ENCODE measurements at places on chromosomes 5 and 9.

DNA sequence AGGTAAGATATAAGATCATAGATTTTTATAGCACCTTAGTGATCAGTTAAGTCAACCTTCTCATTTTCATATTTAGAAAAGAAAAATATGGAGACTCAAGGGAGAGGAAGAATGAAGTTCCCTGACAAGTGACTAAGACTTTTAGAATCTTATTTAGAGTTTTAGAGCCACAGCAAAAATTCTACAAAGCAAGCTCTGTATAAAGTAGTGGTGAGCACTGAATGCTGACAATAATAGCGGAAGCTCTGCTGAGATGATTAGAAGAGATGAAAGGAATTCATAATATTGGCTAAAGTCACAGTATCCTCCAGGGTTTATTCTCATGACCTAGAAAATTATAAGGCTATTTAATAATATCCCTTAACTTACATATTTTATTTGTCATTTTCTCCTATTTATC is 316.0 kb downstream of the PDE4D start:
- DNase-seq = no peak

GRCh38 chr5:59126708-59127573 is 544.1 kb downstream of the RAB3C start:
- DNase-seq = no peak

DNA sequence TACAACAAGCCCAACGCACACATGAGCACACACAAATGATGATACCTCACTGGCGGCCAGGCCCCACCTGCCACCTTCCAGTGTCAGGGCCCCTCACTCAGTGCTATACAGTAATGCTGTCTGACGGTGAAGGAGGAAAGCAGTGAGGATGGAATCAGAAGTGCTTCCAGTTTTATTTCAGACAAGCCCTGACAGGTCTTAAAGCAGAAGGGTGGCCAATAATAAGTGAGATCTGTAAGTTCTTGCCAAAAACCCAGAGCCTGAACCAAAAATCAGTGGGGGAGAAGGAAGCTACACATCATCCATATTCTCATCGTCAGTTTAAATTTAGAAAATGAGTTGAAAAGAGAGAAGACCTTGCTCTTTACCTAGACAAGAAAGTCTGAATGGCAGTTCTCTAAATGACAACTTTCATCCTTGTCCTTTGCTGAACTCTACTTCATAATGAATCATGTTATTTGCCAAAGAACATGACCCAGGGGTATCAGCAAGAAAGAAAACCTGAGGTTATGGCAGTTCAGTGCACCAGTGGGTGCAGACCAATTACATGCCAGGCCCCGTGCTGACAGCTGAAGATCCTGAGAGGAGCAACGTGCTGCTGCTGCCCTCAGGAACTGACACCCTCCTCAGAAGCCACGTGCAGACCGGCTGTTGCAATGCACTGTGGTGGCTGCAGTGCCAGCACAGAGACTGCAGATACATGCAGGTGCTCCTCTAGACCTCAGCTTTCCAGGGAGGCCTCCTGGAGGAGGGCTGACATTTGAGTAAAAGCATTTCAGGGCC is 118.7 kb downstream of the DROSHA start:
- DNase-seq = no peak

DNA sequence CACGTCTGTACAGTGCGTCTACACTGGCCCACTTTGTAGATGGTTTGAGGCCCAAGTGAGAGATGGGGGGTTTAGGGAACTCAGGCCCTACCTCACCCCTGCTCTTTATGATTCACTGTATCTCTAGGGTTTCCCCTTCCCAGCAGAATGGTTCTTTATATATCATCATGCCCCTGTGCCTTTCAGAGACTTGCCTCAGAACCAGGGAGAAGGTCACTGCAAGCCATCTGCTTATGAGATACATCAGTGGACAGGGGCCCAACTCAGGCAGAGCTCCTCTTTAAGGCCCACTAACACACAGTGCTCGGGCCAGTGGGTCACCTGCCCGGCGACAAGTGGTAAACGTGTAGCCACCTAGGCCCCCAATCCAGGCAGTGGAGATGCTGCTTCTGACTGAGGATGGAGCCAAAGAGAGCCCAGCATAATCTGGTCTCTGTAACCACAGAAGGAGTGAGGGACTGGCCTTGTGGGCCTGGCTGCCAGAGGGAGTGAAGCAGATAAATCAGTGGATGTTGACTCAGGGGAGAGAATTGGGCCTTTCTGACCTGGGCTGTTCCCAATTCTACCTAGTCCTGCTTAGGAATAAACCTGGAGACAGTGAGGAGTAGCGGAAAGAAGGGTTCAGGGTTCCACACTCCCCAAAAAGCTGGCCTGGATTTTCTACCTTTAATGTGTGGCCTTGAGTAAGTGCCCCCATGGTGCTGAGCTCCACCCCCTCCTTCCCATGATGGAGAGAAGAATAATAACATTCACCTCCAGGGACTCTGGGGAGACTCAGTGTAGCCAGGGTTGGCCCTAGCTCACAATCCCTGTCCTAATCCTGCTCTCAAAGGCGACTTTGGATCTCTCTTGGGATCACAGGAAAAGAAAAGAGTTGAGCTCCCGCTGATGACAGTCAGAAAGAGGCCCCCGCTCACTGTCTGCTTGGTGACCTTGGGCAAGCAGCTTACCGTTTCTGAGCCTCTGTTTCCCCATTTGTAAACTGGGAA is 2.8 kb upstream of the DUSP1 start:
- no peak for DNase-seq

GRCh38 chr5:18496041-18496440 is 861.8 kb downstream of the TAF11L14 start:
- no peak for DNase-seq

DNA sequence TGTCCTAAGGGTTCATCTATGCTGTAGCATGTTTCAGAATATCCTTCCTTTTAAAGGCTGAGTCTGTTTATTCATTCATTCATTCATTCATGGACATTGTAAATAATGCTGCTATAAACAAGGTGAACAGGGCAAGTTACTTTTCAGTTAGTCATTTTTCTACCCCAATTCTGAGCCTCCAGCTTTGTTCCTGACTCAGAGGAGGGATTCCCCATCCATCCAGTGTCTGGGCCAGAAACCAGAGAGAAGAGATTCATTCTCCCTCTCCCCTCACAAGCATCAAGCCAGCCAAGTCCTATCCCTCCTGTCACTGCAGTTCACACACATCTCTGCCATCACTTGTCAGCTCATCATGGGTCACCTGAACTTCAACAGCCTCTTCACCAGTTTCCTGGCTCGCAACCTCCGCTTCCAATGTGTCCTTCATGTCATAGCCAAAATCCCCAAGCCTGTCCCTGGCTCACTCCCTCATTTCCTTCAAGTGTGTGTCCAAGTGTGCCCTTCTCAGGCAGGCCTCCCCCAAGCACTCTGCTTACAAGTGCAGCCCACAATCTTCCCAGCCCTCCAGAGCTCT is 203.0 kb downstream of the TTLL11 start:
- no peak for DNase-seq

GRCh38 chr5:172163346-172163745 is 24.7 kb downstream of the STK10 start:
- no peak for DNase-seq

DNA sequence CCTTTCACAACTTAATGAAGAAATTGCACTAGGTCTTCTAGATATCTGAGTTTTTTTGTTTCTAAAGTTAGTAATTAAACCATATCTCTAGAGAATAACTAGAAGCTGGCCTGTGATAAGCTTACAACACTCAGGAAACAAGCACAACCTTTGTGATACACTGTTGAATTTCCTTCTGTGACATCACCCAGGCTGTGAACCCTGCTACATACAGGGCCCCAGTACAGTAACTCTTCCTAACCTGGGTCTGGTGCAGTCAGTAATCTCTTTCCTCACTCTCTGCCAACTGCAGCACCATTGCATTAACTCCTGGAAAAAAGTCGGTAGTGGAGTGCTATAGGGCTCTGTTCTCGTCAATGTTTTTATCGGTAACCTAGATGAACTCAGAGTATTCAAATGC is 10.6 kb upstream of the IGFBPL1 start:
- no peak for DNase-seq

- no peak for DNase-seq
Observed at GRCh38 chr5:119049824-119050449, 20.9 kb upstream of the DMXL1 start.

GRCh38 chr9:25212361-25212760 is 465.9 kb downstream of the TUSC1 start:
- no peak for DNase-seq

- DNase-seq = no peak
Observed at GRCh38 chr5:132658381-132659302, 669 bp downstream of the IL13 start.

DNA sequence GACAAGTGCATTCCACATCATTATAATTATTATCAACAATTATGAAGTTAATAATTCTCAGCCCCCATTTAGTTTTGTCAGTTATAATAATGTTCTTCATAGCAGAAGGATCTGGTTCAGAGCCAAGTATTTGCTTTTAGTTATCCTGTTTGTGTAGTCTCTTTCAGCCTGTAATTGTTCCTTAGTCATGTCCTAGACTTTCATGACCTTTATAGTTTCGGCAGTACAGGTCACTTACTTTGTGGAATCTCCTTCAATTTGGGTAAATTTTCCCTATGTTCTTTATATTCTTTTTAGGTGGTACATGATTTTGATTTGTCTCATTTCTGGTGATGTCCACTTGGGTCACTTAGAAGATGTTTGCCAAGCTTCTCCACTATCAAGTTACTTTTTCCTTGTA is 34.3 kb downstream of the UBE2R2 start:
- DNase-seq = no peak

DNA sequence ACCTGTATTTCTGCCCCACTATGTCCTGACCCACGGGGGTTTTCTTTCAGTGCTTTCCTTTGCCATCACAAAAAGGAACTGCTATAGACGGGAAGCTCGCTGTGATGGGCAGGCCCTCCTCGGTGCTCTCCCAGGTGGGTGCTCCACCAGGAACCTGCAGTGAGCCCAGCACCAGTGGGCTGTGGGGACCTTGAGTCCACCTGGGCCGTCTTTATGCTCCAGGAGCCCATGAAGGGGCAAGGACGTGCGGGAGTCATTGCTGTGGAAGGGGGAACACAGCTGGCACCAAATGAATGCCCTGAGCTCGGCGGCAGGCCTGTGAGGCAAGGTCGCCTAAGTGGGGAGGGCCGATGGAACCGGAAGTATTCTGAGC is 36.7 kb upstream of the SLC6A3 start:
- DNase-seq = no peak
